ENCODE measurements at places on chromosomes 2 and 18.

GRCh38 chr18:12883372-12883683 is 709 bp downstream of the PTPN2 start:
- DNase-seq, result no peak

GRCh38 chr18:35026407-35027061 is 14.7 kb upstream of the MAPRE2 start:
- no peak for DNase-seq

GRCh38 chr2:187050409-187050998 is 201.5 kb upstream of the ZSWIM2 start:
- no peak for DNase-seq

DNA sequence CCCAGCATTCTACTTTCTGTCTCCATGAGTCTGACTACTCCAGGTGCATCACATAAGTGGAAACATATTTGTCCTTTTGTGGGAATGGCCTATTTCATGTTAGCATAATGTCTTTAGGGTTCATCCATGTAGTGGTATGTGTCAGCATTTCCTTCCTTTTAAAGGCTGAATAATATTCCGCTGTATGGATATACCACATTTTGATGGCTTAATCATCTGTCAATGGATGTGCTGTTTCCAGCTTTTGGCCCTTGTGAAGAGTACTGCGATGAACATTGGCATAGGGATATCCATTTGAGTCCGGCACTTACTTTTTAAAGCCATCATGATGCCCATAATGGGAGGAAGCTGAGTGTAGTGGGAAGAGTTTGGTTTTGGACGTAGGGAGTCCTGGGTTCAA is 6.4 kb upstream of the ITGB6 start:
- DNase-seq, result no peak

- peak; percentile 31 for DNase-seq
Observed at GRCh38 chr2:174593574-174594203, 3.9 kb downstream of the WIPF1 start.

DNA sequence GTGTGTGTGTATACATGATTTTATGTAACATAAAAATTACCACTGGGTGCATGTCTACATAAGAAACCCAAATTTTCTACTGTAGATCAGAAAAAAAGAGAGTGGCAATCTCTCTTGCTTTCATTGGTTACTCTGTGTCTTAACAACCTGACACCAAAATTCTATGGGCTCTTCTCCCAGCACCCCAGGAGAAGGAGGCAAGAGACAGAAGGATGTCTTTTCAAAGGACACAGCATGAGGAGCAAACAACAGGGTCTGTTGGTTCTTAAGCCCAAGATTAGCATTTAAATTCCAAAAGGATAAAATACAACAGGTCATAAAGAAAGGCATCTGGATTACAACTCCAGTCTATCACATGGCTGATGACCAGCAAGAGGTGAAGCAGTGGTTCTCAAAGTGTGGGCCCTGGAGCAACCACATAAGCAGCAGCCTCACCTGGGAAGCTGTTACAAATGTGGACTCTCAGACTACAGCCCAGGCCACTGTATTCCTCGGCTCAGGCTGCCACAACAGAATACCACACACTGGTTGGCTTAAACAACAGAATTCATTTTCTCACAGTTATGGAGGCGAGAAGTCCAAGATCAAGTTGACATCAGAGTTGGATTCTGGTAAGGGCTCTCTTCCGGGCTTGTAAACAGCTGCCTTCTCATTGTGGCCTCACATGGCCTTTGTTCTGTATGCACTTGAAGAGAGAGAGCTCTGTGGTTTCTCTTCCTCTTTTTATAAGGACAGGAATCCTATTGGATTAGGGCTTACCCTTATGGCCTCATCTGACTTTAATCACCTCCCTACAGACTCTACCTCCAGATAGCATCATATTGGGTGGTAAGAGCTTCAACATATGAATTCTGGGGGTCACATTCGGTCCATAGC is 79.8 kb upstream of the RNF152 start:
- no peak for DNase-seq

- no peak for DNase-seq
Observed at GRCh38 chr2:85694052-85695025, at the start of gene GNLY. Gene GNLY (plus strand): TSS chr2:85694358. CDS start chr2:85694419, 61 bp downstream.

DNA sequence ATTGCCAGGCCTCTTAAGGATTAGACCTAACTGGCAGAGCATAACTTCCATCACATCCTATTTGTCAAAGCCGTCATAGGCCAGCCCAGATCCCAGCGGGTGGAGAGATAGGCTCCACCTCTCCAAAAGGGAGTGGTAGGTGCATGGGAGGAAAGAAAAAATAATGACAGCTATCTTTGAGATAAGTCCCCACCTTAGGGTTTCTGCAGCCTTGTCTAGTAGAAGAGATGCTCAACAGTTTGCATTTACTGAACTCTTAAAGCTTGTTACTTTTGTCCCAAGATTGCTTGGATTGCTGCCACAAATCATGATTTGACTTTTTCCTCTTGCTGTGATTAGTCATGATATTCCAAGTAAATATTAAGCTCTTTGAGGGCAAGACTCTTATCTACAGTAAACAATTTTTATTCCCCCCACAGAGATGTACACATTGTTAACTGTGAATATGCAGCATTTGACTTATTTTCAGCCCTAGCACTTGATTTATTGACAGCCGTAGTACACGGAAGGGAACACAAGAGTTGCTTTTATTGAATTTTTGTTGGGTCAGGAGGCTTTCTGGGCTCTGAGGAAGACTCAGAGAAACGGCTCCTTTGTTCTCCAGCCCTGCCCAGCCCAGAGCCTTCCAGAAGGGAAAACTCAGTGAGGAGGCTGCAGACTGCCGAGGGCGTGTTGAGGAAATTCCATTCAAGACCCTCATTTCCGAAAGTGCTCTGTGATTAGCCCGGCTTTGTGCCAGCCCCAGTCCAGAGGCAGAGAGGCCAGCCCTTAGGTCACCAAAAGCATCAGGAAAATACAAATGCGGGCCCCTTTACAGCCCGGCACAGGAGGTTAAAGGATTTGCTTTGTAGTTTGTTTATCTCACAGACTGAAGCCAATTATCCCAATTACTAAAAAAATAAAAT is 75.5 kb upstream of the ZNF532 start:
- no peak for DNase-seq

GRCh38 chr2:240355962-240356361 is 79.5 kb upstream of the GPC1 start:
- no peak for DNase-seq

DNA sequence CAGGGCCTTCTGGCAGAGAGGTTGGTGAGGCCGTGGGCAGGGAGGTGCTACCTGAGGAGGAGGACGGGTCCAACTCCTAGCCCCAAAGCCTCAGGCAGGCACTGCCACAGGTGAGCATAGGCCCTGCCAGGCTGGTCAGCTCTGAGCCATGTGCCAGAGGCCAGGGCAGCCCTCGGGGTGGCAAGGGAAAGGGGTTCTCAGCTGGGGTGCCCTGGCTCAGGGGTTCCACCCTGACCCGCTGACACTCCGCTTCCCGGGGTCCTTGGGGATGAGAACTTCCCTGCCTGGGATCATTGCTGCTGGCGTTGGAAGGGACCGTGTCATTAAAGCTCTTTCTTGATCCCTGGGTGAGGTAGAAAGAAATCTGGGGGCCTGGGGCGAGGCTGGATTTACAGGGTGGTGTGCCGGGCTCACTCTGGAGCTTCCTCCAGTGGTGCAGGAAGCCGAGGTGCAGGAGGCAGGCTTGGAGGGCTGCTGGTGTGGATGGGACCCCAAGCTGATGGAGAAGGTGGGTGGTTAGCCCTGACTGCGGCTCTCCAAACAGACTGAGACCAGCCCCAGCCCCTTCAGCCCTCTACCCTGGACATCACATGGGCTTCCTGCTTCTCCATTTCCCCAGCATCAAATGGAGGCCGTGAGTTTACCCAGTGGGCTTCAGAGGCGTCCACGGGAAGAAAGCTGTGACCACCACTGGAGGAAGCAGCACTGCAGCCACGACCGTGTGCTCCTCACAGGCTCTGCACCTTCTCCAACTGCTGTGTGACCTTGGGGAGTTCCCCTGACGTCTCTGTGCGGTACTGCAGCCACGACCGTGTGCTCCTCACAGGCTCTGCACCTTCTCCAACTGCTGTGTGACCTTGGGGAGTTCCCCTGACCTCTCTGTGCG is 295.2 kb downstream of the NDUFA10 start:
- no peak for DNase-seq
